ENCODE measurements at places on chromosomes 7 and 10.

DNA sequence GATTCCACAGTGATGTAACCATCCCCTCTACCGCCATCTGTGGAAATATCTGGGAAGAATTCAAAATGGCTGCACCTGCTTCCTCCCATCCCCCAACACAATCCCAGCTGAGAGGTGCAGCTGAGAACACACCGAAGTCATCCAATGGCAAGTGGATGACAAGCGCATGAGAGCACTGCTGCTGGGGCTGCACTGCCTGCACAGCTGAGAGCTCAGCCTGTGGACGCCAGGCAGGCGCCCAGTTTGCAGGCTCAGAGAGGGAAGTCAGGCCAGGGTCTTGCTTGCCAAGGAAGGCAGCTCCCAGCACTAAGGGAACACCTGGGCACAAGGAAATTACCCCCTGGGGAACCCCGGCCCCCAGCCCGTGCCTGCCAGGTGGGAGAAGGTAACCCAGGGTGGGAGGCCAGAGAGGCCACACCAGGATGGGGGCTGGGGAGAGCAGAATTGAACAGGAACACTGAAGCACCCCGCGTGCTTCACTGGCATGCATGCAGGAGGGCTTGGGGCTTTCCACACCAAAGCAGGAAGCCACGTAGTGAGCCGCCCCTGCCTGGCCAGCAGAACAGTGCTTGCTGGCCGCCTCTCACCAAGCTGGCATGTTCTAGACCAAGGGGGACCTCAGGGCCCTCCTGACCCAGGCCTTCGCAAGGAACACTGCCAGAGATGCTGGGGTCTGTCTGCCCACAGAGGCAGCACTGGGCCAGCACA, 46.2 kb downstream of the FAM53B start:
- DNase-seq, result peak; percentile 33

DNA sequence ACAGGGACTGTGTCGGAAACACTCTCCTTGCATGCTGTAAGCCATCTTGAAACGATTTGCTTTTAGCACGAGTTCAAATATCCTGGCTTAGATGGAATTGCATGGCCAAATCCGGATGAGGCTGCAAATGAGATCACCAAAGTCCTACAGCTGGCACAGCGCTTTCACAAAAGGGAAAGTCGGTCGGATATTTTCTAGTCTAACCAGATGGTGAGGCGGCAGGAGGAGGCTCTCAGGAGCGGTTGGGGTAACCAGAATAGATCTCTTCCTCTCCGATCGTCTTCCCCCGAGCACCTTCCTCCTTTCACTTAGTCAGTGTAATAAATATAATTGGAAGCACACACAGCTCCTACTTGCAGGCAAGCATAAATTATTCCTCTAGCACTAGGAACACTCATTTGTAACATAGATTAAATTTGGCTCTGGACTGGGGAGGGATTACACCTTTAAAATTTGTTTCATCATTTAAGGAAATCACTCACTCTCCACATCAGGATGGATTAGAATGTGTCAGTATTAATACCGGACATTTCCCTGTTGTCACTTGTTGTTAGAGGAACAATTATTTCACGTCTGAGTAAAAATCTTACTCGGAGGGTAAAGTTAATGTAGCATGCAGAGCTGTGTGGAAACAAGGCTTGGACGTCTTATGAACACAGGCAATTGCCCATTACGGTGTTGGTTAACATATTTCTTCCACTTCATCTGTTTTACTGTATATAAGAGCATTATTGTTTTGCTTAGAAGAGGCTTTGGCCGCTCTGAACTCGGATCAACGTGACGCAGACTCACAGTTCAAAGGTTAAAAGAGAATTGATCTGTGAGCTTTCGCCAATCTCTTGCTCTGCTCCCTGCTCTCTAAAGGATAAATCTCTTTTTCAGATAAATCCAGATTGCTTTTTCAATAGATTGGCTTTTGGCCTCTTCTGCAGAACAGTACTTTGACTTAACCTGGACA, 857.9 kb downstream of the TYW1 start:
- no peak for DNase-seq

- peak; percentile 47 for DNase-seq
Measured at GRCh38 chr7:30865821-30866220, 45.8 kb upstream of the AQP1 start.

DNA sequence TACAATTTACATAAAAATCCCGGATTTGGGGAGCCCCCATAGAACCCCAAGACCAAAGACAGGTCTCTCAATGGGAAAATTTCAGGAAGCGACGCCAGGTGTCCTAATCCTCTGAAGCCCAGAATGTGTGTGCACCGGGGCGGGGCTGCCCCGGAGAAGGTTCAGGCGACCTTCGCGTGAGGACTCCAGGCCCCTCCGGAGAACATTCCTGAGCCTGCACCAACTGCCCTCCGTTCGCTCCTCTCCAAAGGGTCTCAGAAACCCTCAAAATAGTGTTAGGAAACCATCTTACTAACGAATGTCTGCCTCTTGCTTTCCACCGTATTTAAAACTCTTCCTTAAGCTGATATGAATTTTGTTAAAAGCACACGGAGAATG, 78.5 kb upstream of the INSIG1 start:
- no peak for DNase-seq

GRCh38 chr10:22316286-22317075, at the start of gene COMMD3:
TSS of gene COMMD3 (plus strand) at chr10:22316388. CDS start at chr10:22316418, 30 bp downstream.
- DNase-seq, result peak; percentile 94

DNA sequence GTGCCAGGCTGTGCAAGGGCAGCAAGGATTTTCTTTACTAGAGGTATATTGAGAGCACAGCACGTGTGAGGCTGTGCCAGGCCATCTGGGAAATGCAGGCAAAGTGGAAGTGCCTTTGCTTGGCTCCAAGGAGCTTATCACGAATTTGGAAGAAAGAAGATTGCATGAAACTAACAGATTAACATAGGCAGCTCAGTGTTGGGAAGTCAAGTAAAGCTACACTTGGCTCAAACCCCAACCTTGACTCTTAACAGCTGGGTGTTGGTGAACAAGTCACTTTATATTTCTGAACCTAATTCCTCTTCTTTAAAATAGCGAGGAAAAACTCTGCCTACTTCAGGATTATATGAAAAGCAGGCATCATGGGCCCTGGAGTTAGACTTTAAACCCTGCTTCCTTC, 105.2 kb downstream of the PLCE1 start:
- no peak for DNase-seq

DNA sequence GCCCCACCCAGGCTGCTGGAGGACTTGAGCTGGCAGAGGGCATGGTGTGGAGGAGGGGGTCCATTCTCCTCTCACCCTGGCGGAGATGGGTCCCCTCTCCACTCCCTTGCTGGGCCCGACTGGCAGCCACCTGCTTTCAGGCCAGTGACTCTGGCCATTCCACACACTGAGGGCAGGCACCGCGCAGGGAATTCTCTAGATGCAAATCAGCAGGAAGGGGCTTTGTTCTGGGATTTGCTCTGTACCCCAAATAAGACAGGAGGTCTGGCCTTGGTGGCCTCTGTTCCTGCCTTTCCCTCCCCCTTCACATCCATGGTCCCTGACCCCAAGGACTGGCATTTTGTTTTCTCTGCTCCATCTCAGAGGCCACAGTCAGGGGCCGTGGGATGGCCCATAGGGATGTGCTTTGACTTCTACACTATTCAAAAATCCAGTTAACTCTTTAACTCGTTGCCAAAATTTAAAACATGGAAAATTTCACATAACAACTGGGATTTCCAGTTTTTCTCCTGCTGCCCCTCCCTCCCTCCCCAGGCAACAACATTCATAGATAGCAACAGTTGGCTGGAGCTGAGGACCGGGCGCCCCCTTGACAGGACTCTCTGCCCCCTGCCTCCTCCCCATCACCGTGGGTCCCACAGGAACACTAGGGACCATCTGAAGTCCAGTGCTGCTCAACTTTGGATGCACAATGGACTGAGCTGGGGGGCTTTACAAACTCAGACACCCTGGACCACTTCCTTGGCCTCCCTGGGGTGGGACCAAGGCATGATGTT, 33.9 kb downstream of the PPIF start:
- no peak for DNase-seq

GRCh38 chr7:123410273-123410904, 124.0 kb downstream of the IQUB start:
- DNase-seq, result no peak

GRCh38 chr7:131090886-131091692, 236.6 kb upstream of the MKLN1 start:
- DNase-seq, result no peak

- DNase-seq, result no peak
Measured at GRCh38 chr10:125940515-125940914, 44.2 kb downstream of the FANK1 start.

- no peak for DNase-seq
Measured at GRCh38 chr7:25727446-25727845, 424.6 kb upstream of the NFE2L3 start.

GRCh38 chr10:80517416-80518142, 20.1 kb upstream of the SH2D4B start:
- DNase-seq, result no peak

Measured in left ventricle myocardium superior (tissue), 1 donor.